Sigmoid colon (tissue), 7 donors: ENCODE measurements at places on chromosomes 5 and 9. TPM values are rescaled to one million over a fixed set of nuclear protein-coding genes. Genes with fewer than 3 reads are reported as not detected.

DNA sequence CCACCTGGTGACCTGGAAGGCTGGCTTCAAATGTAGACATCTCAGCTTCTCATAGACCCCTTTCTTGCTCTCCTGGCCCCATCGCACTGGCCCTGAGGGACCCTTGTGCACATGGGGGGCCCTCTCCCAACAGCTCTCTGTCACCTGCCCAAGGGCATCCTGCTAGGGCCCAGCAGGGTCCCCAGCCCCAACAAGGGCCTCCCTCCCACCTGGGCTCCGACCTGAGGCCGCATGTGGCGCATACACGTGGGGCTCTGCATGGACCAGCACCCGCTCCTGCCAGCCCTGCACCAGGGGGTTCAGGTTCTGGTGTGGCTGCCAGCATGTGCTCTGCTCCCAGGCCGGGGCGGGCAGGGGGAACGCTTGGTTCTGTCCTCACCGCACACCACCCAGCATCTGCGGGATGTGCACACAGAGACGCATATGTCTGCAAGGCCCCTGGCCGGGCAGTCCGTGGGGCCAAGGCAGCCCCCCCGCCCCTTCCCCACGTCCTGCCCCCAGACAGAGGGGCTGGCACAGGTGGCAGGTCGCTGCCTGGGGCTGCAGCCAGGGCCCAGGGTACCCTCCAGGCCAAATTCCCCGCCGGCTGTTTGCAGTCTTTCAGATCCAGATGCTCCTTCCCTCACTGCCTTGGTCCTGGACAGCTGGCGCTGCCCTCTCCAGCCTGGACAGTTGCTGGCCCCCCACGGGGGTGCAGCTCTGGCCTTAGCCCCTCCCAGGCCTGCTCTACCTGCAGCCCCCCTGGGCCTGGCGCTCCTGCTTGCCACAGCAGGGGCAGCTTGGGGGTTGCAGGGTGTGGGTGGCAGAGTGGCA lies 17.9 kb upstream of the NRARP start:
- H3K4me3 ChIP-seq: no peak overlapping the region
- no peak overlapping the region for H3K27ac ChIP-seq
- H3K36me3 ChIP-seq: no peaks in the 10 kb centered on the region
- no peaks in the 10 kb centered on the region for H3K4me1 ChIP-seq

DNA sequence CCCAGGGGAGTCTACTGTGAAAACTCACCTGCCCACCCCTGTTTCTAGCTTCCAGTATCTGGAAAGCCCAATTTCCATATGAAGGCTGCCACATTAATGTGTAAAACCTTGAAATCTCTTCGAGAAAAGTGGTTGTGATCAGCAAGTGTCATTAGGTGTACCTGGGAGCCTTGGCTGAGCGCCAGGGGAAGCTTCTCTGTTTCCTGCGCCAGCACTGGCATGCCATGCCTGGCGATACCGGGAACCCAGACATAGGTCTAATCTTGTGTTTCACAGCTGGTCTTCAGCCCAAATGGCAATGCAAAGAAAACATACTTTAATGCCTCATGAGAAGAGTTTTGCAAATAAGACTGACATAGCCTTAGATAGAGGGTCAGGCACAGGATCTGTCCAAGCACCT lies 101.6 kb downstream of the TENT4A start:
- no peaks in the 10 kb centered on the region for H3K36me3 ChIP-seq
- H3K27me3 ChIP-seq: no peaks in the 10 kb centered on the region
- no peak for DNase-seq
- no peak overlapping the region for H3K27ac ChIP-seq
- H3K4me1 ChIP-seq: no peaks in the 10 kb centered on the region
- no peak overlapping the region for H3K4me3 ChIP-seq

- H3K36me3 ChIP-seq: no peaks in the 10 kb centered on the region
- DNase-seq: no peak
- H3K27ac ChIP-seq: no peak overlapping the region
- no peaks in the 10 kb centered on the region for H3K27me3 ChIP-seq
- no peaks in the 10 kb centered on the region for H3K4me1 ChIP-seq
Measured at GRCh38 chr9:126171641-126172040, 155.0 kb upstream of the MVB12B start.

DNA sequence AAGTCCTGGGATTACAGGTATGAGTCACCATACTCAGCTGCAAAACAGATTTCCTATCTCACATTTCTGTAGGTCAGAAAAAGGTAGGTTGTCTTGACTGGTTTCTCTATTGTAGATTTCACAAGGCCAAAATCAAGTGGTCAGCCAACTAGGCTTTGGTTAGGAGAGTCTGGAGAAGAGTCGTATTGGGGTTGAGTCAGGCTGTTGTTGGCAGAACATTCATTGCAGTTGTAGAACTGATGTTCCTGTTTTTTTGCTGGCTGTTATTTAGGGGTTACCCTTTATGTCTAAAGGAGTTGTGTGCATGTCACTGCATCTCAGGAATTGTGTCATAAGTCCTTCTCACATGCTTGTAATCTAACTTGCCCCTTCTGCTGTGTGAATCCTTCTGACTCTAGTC lies 814.2 kb upstream of the GRAMD2B start:
- DNase-seq: no peak
- no peak overlapping the region for H3K27ac ChIP-seq
- no peaks in the 10 kb centered on the region for H3K4me1 ChIP-seq
- no peak overlapping the region for H3K4me3 ChIP-seq
- H3K27me3 ChIP-seq: no peaks in the 10 kb centered on the region
- no peaks in the 10 kb centered on the region for H3K36me3 ChIP-seq

DNA sequence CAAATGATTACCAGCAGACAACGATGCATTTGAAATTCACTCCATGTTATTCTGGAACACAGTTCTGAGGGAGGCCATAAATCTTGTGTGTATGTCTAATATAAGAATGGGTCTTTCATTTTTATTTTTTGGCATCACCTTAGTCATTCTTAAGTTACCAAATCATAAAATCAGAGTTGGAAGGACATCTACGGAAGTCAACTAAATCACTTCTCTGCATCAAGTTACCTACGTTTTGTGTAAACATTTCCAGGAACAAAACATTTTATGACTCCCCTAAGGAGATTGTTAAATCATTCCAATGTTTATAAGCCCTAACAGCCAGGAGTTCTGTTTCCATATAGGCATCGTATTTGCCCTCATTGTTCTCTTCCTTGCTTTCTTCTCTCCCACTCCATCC lies 378.2 kb downstream of the FAM170A start:
- no peak overlapping the region for H3K27ac ChIP-seq
- no peak for DNase-seq
- H3K4me1 ChIP-seq: no peaks in the 10 kb centered on the region

DNA sequence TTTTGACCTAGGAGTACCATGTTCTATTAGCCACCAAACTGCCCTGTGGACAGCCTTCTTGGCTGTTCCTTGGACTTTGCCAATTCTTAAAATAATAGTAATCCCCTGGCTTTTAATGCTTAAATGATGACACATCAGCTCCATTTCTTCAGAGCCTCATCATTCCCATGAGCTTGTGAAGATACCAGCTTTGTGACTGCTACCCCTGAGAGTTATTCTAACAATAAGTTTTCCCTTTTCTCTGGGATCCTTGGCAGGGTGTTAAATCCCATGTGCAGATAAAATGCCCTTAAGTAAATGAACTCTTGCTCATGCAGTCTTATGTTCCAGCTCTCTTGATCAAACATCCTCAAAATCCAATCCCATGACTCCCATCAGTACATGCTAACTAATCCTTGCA lies 415.3 kb downstream of the CETN3 start:
- H3K36me3 ChIP-seq: no peaks in the 10 kb centered on the region
- DNase-seq: no peak
- H3K4me1 ChIP-seq: peaks cover 2% of the 10 kb centered on the region
- no peak overlapping the region for H3K4me3 ChIP-seq

DNA sequence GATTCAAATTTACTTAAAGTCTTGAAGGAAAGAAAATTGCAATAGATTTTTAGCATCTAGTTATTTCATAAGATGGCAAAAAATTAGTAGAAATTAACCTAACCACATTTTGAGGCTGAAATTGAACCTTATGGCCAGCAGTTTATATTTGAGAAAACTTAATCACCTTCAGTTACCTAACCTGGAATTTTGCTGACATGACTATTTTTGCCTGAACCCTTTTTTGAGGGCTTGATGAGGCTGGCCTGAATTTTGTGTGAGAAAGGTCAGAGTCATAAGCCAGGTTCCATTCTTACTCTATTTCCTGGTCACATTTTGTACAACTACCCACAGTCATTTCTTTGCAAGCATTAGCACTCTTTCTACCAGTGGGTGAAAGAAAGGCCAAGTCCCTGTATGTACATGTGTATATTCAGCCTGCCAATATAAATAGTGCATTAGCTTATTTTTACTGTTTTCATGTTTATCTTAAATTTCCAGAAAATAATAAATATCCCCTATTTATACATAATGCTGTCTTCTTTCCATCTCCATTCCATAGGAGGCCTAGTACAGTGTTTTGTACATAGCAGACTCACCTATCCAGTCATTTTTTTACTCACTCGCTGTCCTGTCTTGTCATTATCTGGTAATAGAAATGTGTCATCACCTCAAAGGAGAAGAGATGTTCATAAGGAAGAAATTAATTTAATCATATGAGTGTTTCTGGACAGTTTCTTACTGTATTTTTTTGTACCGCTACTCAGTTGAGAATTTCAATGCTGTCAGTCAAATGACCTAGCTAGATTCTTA lies 108.4 kb upstream of the SGCD start:
- H3K27me3 ChIP-seq: no peaks in the 10 kb centered on the region
- H3K4me3 ChIP-seq: no peak overlapping the region
- no peak overlapping the region for H3K27ac ChIP-seq
- DNase-seq: no peak
- no peaks in the 10 kb centered on the region for H3K4me1 ChIP-seq
- no peaks in the 10 kb centered on the region for H3K36me3 ChIP-seq

DNA sequence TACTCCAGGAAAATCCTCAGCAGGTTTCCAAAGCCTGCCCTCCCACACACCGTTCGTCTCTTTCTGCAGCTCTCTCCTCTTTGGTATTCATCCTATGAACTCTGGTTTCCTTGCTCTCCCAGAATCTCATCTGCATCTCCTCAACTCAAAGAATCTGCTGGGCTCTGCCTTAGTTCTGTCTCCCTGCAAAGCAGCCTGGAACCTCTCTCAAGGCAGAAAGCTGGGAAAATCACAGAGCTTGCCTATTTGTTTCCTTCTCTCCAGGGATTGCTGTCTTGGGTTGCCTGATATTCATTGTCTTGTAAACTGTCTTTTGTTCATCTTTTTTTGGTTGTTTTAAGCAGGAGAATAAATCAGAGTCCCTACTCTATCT lies 5.3 kb upstream of the ERAP2 start:
- H3K4me1 ChIP-seq: no peaks in the 10 kb centered on the region
- no peak overlapping the region for H3K4me3 ChIP-seq
- H3K27ac ChIP-seq: no peak overlapping the region
- DNase-seq: no peak
- no peaks in the 10 kb centered on the region for H3K36me3 ChIP-seq

DNA sequence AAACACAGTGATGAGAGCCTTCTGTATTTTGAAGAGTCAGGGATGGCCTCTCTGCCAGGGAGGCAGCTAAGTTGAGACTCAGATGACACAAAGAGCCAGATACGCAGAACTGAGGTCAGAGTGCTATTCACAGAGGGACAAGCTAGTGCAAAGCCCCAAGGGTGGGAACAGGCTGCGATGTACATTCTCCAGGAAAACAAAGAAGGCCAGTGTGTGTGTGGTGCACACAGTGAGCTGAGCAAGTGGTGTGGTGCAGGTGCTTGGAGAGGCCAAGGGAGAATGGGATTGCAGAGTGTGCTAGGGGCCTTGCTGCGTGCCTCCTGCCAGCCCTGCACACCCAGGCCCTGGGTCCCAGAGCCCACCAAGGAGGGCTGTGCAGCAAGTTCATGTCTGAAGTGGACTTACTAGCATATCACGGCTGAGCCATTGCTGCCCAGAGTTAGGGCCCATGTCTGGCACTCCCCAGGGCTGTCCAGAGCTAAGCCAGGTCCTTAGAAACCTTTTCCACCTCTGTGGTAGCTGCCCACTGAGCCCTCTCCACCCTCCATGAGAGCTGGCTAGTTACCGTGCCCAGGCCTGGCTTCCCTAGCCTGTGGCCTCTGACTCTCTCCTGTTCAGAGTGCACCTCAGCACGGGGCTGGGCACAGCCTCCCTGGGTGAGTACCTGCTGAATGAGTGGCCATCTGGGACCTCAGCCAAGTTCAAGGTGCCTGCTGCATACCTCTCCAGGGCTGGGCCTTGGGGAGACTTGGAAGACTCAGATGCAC lies 9.3 kb downstream of the SLC25A48 start:
- no peaks in the 10 kb centered on the region for H3K27me3 ChIP-seq
- no peak for DNase-seq
- H3K4me3 ChIP-seq: no peak overlapping the region
- no peaks in the 10 kb centered on the region for H3K4me1 ChIP-seq
- no peaks in the 10 kb centered on the region for H3K36me3 ChIP-seq

IL13 gene
- not detected for total RNA-seq

GLDC gene
- 1.2 TPM for total RNA-seq

RXRA gene
- 26.7 TPM for total RNA-seq

ACSL6 gene
- 1.8 TPM for total RNA-seq
